ENCODE measurements at places on chromosomes 16 and 17.

GRCh38 chr17:19242323-19242722 is 5.2 kb downstream of the EPN2 start:
- no peak for DNase-seq

DNA sequence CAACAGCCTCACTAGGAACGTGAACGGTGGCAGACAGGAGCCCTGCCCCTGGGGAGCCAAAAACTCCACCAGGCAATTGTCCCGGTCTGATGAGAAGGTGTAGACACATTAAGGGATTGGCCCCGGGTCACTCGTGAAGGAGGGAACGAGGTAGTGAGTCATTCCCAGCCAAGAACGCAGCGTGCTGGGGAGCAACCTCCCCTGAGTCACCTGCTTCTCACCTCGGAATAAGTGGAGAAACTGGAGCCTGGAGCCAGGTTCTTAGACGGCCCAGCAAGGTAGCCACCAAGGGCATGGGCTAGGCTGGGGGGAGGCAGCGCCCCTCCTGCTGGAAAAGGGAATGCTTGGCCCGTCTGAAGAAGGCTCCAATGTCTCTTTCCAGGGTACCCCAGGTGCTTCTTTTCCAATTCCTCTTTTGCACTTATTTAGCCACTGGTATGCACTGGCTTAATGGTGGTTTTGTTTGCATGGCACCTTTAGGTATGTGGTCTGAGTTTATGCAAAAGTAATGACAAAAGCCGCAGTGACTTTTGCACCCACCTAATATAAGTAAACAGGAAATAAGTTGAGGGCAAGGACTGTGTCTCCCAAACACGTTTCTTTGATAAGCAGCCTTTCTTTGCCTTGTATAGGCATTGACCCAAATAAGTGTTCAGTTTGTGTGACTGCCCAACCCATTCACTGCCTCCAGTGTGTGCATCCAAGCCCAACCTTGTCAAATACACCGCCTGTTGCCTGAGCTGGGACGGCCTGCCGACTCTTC is 1.8 kb upstream of the HELZ start:
- no peak for DNase-seq

DNA sequence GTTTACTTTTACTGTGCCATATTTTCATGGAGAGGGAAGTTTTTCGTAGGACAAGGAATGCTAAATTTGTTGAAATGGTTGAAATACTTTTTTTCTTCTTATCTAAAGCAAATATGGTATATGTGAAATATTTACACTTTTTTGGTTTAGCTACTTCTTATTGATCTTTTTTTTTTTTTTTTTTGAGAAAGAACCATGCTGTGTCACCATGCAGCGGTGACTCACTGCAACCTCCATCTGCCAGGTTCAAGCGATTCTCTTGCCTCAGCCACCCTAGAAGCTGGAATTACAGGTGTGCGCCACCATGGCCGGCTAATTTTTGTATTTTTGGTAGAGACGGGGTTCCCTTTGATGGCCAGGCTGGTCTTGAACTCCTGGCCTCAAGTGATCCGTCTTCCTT is 100.5 kb downstream of the FTO start:
- no peak for DNase-seq

DNA sequence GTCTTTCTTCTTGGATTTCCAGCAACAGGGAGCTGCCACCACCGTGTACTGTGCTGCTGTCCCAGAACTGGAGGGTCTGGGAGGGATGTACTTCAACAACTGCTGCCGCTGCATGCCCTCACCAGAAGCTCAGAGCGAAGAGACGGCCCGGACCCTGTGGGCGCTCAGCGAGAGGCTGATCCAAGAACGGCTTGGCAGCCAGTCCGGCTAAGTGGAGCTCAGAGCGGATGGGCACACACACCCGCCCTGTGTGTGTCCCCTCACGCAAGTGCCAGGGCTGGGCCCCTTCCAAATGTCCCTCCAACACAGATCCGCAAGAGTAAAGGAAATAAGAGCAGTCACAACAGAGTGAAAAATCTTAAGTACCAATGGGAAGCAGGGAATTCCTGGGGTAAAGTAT is 389.0 kb downstream of the MAF start:
- DNase-seq, result no peak

DNA sequence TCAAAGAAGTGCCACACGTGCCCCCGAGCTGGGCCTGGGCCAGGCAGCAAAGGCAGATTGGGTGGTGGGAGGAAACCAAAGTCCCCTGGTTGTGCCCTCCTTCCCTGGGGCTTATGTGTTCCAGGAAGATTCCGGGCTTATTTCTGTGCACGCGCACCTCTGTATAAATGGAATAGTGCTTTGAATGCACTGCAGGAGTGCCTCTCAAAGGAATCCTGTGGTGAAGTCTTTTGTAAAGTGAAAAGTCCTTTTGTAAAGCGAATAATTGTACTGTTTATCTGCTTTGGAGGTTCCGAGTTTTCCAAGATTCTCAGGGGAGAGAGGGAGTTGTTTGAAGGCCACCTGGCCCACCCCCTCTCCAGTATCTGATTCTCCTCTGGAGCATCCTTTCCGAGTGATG is 26.8 kb downstream of the C17orf75 start:
- no peak for DNase-seq

Data from NCI-H1930 (cell line).